ENCODE measurements at places on chromosomes 7 and 10. TPM values are rescaled to one million over a fixed set of nuclear protein-coding genes. Genes with fewer than 3 reads are reported as not detected.
A peak's percentile ranks its signal among the peaks of the same experiment; 100 is the strongest.

DNA sequence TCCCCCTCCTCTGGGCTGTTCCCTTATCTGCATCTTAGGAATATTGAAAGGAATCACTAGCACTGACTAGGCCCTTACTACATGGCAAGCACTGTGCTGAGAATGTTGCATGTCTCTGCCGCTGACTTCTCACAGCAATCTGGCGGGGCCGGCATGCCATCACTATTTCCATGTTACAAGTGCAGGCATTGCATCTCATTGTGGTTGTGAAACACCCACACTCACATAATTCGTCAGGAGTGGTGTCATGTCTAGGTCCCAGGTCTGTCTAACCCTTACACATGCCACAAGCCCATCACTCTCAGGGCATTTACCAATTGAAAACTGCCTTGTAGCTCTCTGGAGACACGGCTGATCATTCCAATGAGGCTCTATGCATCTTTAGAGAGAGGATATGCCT is 8.5 kb upstream of the IL2RA start:
- peaks cover 70% of the 10 kb centered on the region for H3K4me1 ChIP-seq
- H3K36me3 ChIP-seq, result no peaks in the 10 kb centered on the region
- H3K27me3 ChIP-seq, result no peaks in the 10 kb centered on the region
- DNase-seq, result no peak
- H3K27ac ChIP-seq, result peak overlapping the region; percentile 80
- H3K4me3 ChIP-seq, result no peak overlapping the region

Gene GJD4
- total RNA-seq, result not detected

Gene AEBP1
- total RNA-seq, result 88.3 TPM

- H3K27me3 ChIP-seq, result no peaks in the 10 kb centered on the region
- DNase-seq, result no peak
- H3K36me3 ChIP-seq, result no peaks in the 10 kb centered on the region
- no peak overlapping the region for H3K4me3 ChIP-seq
- peaks cover 41% of the 10 kb centered on the region for H3K4me1 ChIP-seq
- peak overlapping the region; percentile 89 for H3K27ac ChIP-seq
Observed at GRCh38 chr7:44639671-44640321, 33.4 kb downstream of the OGDH start.

DNA sequence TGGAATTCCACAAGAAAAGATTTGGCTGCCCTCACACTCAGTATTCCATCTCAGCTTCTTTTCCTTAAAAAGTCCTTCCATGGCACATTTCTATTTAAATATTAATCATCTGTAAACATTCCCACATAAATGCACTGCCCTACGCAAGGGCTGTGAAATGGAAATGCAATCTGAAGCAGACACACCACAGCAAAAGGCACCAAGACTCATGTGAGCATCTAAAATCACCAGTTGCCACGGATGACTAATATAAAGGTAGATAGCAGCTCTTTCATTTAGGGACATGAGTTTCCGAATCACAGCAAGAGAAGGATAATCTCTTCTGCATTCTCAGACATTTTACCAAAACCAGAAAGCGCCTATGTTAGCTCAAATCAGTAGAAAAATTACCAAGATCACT is 31.6 kb downstream of the COA1 start:
- H3K27ac ChIP-seq, result no peak overlapping the region
- no peaks in the 10 kb centered on the region for H3K27me3 ChIP-seq
- H3K4me1 ChIP-seq, result peaks cover 26% of the 10 kb centered on the region
- no peak for DNase-seq
- H3K36me3 ChIP-seq, result no peaks in the 10 kb centered on the region

DNA sequence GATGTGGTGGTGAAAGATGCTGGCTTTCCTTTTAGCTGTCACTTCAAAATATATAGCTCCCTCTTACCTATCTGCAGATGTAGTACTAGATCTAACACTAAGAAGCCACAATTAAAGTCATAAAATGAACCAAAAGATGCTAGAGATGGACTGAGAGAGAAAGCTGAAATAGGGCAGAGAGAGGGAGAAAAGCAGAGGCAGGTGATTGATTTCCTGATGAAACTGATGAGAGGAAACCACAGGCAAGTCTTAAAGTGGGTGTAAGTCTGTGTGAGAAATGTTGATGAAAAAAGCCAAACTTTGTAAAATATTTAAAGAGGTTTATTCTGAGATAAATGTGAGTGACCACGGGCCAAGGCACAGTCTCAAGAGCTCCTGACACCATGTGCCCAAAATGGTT is 194.3 kb upstream of the MBL2 start:
- no peaks in the 10 kb centered on the region for H3K27me3 ChIP-seq
- H3K4me3 ChIP-seq, result no peak overlapping the region
- no peaks in the 10 kb centered on the region for H3K36me3 ChIP-seq
- no peaks in the 10 kb centered on the region for H3K4me1 ChIP-seq

- H3K27me3 ChIP-seq, result no peaks in the 10 kb centered on the region
- no peaks in the 10 kb centered on the region for H3K36me3 ChIP-seq
- H3K27ac ChIP-seq, result no peak overlapping the region
- H3K4me1 ChIP-seq, result no peaks in the 10 kb centered on the region
- H3K4me3 ChIP-seq, result no peak overlapping the region
Observed at GRCh38 chr7:122379491-122379890, 74.9 kb upstream of the FEZF1 start.

Gene SLC29A4
- total RNA-seq, result 2.2 TPM

GRCh38 chr7:12581897-12582296 is 11.4 kb downstream of the SCIN start:
- no peak overlapping the region for H3K4me3 ChIP-seq
- DNase-seq, result no peak
- no peak overlapping the region for H3K27ac ChIP-seq
- no peaks in the 10 kb centered on the region for H3K36me3 ChIP-seq
- H3K4me1 ChIP-seq, result peaks cover 9% of the 10 kb centered on the region

- H3K36me3 ChIP-seq, result peaks cover 12% of the 10 kb centered on the region
- H3K4me3 ChIP-seq, result peak overlapping the region; percentile 85
- H3K27ac ChIP-seq, result peak overlapping the region; percentile 95
- no peak for DNase-seq
- no peaks in the 10 kb centered on the region for H3K27me3 ChIP-seq
- H3K4me1 ChIP-seq, result peaks cover 46% of the 10 kb centered on the region
Observed at GRCh38 chr7:40133561-40134427, 628 bp downstream of the MPLKIP start.

- no peaks in the 10 kb centered on the region for H3K27me3 ChIP-seq
- no peak overlapping the region for H3K27ac ChIP-seq
- H3K4me3 ChIP-seq, result no peak overlapping the region
- H3K4me1 ChIP-seq, result peaks cover 35% of the 10 kb centered on the region
- DNase-seq, result no peak
Observed at GRCh38 chr10:50511492-50512213, 112.1 kb downstream of the SGMS1 start.

GRCh38 chr7:27779873-27780272 is 39.9 kb downstream of the TAX1BP1 start:
- H3K4me1 ChIP-seq, result no peaks in the 10 kb centered on the region
- no peak overlapping the region for H3K27ac ChIP-seq

DNA sequence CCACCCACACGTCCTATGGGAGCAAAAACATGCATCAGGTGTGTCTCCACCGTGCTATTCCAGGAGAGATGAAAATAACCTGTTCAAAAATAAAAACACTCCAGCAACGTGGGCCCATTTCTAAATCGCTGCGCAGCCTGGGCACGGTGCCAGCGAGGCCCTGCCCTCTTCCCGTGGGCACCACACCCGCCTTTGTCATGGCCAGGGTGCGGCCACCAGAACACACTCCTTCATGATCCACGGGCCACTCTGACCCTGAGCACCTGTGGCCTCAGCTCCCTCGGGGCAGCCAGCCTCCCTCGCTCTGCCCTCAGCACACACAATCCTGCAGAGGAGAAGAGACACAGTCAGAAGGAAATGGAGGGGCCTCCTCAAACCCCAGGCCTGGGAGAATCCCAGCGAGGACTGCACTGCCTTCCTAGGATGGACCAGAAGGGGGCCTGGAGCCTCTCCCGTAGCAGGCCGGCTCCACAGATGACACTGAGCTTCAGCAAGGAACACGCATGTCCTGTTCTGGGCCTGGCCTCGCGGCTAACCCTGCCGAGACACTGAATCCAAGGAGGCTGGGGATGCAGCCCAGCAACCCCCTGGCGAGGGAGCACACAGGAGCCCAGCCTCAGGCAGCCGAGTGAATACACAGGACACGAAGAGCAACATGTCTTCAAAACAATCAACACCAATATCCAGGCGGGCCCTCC is 169.0 kb downstream of the MAD1L1 start:
- no peak for DNase-seq
- H3K27ac ChIP-seq, result peak overlapping the region; percentile 47
- no peak overlapping the region for H3K4me3 ChIP-seq
- no peaks in the 10 kb centered on the region for H3K27me3 ChIP-seq
- H3K4me1 ChIP-seq, result peaks cover 26% of the 10 kb centered on the region

GRCh38 chr10:71797533-71798307 is 24.4 kb upstream of the VSIR start:
- H3K27me3 ChIP-seq, result no peaks in the 10 kb centered on the region
- H3K27ac ChIP-seq, result peak overlapping the region; percentile 26
- no peaks in the 10 kb centered on the region for H3K36me3 ChIP-seq
- H3K4me3 ChIP-seq, result no peak overlapping the region
- H3K4me1 ChIP-seq, result peaks cover 38% of the 10 kb centered on the region

- H3K4me3 ChIP-seq, result no peak overlapping the region
- no peaks in the 10 kb centered on the region for H3K36me3 ChIP-seq
- no peak overlapping the region for H3K27ac ChIP-seq
Observed at GRCh38 chr7:35389636-35390035, 135.7 kb upstream of the TBX20 start.

Gene ACTL6B
- total RNA-seq, result not detected
